ENCODE measurements at places on chromosomes 13 and 19. TPM values are rescaled to one million over a fixed set of nuclear protein-coding genes. Genes with fewer than 3 reads are reported as not detected.

Gene PRX
- total RNA-seq = 1.9 TPM

Gene PPFIA3
- total RNA-seq = 37.6 TPM

Gene MBD3L3
- not detected for total RNA-seq

Gene ZNF578
- total RNA-seq = 36.6 TPM

Gene C5AR2
- total RNA-seq = under 0.01 TPM

Gene LILRA1
- total RNA-seq = not detected

Gene DZIP1
- total RNA-seq = 67.3 TPM

Gene EFNA2
- total RNA-seq = 7.5 TPM

Gene KLK3
- not detected for total RNA-seq

Gene CEACAM6
- not detected for total RNA-seq

Gene PNMA8C
- total RNA-seq = 19.1 TPM

Gene ANKRD24
- total RNA-seq = 14.7 TPM

Gene CCDC70
- not detected for total RNA-seq

Gene HTR2A
- total RNA-seq = 6.9 TPM

Gene KIR2DL1
- not detected for total RNA-seq

Gene ZNF473
- total RNA-seq = 16.0 TPM

Gene CYP2A6
- not detected for total RNA-seq

Gene ZNF813
- total RNA-seq = 4.7 TPM

Gene SLC1A6
- 47.6 TPM for total RNA-seq

Gene TMEM91
- 9.7 TPM for total RNA-seq

Gene PRODH2
- total RNA-seq = not detected

Gene ARRDC5
- not detected for total RNA-seq

Gene HIF3A
- total RNA-seq = 12.2 TPM

Gene UBE2L5
- total RNA-seq = 0.63 TPM

Gene CHST8
- 15.3 TPM for total RNA-seq

Gene ZNF577
- total RNA-seq = 78.3 TPM

Gene CLDND2
- not detected for total RNA-seq

Gene LRRC8E
- total RNA-seq = not detected

Gene KLK2
- not detected for total RNA-seq

Data from parietal lobe (tissue), 2 donors.